Stimulated activated CD4-positive, alpha-beta T cell treated with anti-CD3 and anti-CD28 coated beads, Interleukin-1b, Interleukin-23, amount 100 ng/mL, for 1 hour (primary cell): ENCODE measurements at places on chromosomes 6 and 20.

DNA sequence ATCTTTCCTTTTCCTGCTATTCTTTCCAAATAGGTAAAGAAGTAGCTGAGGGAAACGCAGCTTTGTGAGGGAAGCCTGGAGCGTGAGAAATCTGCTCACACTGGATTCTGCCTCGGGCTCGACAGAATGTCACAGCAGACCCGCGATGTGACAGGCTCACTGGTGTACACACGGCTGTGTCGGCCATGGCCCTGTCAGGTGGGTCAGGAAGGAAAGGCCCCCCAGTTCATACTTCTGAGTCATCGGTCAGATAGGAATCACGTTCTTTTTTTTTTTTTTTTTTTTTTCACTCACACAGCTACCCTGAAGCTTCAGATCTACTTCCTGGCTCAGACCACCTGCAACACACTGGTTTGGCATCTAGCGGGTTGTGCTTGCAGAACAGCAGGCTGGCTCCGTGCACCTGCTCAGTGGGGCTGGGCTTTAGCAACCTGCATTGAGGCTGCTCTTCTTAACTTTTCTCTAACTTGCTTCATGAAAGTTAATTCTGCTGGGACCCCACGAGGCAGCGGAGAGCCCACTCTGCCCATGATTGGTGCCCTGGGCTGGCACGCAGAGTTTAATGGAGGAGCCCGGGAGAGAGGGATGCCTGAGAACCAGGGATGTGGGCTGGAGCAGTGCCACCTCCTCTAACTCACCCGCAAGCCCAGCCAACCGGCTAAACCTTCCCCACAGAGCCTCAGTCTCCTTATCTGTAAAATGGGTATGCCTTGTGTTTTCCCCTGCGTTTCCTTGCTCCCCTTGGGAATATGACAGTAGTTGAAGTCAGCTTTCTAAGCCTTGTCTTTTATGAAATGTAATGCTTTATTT lies 61.5 kb upstream of the FNDC1 start:
- DNase-seq = peak; percentile 30

- no peak for DNase-seq
Observed at GRCh38 chr6:82988930-82989351, 76.7 kb downstream of the UBE3D start.

DNA sequence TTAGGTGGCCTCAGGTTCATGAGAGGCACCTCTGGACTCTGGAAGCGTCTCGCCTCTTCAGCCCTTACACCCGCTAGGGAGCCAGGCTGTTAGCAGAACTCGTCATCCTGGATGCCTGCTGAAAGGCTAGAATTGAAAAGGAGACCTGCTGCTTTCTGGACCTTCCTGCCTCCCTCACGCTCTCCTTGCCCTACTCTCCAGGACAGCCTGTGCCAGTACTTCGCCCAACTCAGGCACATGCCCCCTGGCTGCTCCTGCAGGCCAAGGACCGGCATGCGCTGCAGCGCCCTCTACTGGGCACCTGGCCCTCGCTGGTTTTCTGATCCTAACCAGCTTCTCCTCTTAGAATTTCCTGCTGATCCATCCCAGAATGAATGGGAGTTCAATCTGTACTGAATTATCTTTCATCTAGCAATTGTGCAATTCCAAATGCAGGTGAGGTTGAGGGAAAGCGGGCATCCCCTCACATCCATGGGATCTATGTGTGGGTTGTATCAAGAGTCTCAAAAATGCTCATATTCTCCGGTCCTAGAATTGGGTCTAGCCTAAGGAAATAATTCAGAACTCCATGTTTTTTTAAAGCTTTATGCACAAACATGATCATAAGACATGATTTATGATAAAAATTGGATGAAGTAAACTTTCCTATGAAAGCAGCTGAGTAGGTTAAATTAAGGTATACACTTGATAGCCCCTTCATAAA lies 78.0 kb downstream of the PTPN1 start:
- DNase-seq = peak; percentile 60

DNA sequence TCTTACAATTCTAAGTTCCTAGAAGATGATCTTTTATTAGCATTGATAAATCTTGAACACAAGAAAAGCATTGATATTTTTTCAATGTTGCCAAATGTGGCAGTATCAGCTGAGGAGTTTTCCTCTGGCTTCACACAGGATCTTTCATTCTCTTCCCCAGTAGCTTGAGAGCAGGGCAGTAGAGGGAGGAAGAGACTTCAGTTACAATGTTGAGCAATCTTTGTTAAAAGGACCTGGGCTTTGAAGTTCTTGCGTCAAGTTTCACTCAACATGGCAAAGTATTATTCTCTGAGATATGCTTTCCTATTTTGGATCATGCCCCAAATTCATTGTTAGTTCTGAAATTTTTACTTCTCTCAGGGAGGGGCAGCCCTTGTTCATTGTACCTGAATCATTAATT lies 238.0 kb downstream of the COL12A1 start:
- no peak for DNase-seq

GRCh38 chr6:128532827-128533226 lies 12.4 kb upstream of the PTPRK start:
- DNase-seq = no peak

- DNase-seq = no peak
Observed at GRCh38 chr6:137761487-137761886, 105.6 kb upstream of the TNFAIP3 start.

GRCh38 chr6:122063761-122064160 lies 335.7 kb upstream of the HSF2 start:
- DNase-seq = no peak

DNA sequence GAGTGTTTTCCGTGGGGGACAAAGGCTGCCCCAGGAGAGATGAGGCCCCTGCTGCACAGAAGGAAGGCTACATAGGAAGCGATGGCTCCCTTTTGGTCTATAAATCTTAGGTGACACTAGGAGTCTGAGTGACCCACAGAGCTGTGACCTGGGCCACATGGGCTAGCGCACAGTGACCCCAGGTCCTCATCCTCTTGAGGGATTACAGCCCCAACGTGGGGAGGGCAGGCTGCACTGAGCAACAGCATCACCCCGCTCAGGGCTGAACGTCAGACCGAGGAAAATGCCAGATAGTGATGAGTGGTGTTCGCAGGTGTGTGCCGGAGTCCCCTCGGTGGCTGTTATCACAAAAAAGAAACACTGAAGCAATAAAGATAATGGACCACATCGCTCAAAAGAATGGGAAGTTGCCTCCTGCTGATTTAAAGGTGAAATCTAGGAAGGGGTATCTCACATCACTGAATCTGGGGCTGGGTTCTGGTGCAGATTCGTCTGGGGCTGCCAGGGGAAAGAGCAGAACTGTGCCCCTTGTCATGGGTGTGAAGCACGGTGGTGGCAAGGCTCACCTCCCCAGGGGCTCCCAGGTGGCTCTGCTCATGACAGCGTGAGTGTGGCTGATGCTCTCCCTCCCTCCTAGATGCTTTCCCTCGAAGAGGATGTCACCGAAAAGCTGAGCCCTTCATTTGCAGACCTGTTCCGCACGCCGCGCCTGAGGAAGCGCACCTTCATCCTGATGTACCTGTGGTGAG lies 14.5 kb downstream of the SLC22A1 start:
- DNase-seq = no peak

- DNase-seq = no peak
Observed at GRCh38 chr6:159961528-159961927, 7.4 kb upstream of the IGF2R start.

DNA sequence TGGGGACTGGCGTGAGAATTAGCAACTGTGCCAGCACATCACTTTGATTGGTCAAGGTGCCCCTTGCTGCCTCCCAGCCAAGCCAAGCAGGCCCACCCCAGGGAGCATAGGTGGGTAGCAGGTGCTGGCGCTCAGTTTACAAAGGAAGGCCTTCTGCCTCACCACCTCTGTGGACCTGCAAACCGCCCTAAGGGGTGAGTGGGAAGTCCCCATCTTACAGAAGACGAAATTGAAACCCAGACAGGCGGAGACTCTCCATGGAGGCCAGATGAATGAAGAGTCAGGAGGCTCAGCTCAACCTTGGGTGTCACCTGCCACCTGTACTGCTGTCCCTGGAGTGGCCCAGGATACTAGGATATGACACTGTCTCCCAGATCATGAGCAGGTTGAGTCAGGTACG lies 21.5 kb upstream of the MAS1L start:
- no peak for DNase-seq

DNA sequence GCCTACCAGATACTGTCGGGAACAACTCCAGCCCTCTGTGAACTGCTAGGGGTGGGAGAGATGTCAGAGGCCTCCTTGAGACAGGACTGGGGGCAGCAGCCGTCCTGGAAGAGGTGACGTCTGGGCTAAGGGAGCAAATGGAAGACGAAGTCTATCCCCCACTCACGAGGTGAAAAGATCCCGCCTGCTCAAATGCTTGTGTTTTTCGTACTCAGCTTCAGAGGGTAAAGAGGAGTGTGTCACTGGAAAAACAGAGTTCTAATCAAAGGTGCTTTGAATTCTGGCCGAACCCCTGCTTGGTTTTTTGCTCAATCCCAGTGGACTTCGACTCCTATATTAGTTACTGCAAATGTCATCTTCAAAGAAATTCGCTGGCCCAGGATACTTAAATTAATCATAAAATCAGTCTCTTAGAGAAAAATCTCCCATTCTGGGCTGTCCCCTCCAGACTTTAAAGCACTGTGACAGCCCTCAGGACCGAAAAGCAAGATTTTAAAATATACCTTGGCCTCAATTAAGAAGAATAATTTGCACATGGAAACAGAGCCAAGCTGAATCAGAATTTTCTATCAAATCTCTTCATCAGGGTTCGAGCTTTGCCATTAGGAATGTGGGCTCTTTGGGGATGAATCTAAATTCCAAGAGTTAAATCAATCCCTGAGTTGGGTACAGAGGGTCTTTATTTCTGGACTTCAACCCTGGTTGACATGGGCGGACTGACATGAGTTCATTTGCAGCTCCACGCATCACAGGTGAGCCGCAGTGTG lies 61.8 kb upstream of the AFDN start:
- no peak for DNase-seq

GRCh38 chr6:46628976-46629375 lies 23.6 kb downstream of the CYP39A1 start:
- DNase-seq = no peak

- no peak for DNase-seq
Observed at GRCh38 chr20:37380864-37381579, 35.1 kb downstream of the SRC start.

DNA sequence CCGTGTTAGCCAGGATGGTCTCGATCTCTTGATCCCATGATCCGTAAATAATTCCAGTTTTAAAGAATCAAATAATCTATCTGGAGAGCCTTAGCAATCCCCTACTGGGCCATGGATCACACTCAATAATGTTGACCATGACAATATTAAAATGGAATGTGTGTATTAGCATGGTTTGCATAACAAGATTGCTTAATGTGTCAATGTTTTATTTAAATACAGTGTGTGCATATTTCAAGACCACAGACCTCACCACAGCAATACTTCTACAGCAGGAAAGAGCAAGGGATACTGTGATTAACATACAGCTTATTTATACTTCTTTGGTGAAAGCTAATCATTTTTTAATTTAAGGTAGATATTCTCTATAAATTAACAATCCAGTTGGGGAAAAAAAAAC lies 470.4 kb downstream of the TFAP2B start:
- no peak for DNase-seq

DNA sequence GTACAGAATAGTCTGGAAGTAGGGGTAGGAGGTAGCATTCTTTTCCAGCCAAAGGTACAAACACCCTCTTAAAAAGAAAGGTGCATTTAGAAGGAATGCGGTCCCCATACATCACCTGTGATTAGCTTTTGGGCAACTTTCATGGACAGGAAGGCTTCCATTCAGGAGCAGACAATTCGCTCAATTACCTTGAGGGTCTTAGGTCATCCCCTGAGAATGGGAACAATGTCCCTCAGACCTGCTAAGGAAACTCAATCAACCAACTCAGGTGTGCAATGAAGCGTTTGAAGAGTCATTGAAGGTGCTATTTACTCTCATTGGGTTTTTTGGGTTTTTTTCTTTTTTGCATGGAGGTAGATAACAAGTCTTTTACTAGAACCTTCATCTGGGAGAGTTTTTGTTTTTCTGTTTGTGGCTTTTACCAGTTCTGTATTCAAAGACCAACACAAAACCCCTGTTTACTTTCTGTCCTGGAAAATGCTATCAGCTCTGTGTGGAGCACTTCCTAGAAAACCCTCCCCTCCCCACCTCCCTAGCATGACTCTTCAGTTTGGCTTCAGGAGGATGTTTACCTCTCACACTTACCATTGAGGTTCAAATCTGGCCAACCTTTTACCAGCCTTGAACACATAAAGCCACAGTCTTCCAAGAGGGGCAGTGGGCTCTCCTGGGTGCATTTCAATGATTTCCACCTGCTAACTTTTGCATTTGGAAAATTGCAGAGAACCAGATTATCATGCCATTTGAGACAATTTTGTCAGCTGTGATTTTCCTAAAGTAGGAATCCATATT lies 271.2 kb upstream of the PRDM1 start:
- DNase-seq = no peak

DNA sequence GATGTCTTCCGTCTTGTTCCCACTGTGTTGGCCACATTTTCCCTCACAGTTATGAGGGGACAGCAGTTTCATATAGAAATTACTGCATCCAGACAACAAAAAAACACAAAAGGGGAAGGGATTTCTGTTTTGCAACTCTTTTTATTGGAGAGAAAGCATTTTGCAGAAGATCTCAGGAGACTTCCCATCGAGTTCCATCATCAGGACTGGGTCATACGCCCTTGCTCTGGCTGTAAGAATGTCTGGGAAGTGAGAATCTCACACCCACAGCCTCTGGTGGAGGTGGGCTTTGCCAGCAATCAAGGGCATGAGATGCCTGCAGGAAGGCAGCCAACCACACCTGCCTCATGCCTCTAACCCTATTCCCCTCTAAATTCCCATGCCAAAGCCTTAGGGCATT lies 5.8 kb upstream of the IGF2R start:
- no peak for DNase-seq

- peak; percentile 26 for DNase-seq
Observed at GRCh38 chr6:33771146-33772081, 17.5 kb downstream of the LEMD2 start.

GRCh38 chr6:27894839-27895762 lies 17.1 kb downstream of the OR2B2 start:
- DNase-seq = no peak

DNA sequence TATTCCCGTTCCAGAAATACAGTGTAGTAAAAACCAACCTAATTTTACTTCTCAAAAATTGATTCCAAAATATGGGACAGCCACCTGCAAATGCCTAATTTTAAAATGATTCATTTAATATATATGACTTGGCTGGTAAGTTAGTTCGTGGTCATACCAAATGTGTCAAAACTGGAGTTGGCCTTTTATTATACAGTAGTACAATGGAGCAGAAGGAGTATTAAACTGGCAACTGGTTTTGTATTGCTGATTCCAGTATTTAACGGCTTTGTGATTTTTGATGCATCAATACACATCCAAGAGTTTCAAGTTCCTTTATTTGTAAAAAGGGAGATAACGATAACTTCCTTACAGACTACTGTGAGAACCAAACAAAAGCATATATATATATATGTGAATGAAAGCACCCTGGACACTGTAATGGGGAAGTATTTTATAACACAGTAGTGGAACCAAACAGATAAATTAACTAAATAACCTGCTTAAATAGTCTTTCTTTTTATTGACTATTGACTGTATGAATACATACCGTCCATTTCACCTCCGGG lies 24.8 kb downstream of the SAMHD1 start:
- no peak for DNase-seq

DNA sequence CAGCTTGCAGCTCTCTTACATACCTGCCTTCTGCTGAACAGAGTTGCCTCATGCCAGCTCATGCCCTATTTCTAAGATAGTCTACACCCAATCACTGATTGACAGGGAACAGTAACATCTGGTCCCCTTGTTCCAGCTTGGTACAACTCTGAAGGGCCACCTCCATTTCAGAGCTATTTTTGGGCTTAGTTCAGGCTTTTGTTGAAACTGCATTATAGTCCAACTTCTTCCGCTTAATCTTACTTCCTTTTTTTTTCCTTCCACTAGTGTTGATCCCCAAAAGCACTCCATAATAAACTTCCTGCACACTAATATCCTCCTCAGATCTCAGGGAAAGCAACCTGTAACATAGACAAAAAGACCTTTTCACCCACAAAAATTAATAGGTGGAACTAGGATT lies 65.7 kb upstream of the TNFRSF21 start:
- no peak for DNase-seq
